Urinary bladder (tissue), 4 donors: ENCODE measurements at places on chromosomes 4 and X. TPM values are rescaled to one million over a fixed set of nuclear protein-coding genes. Genes with fewer than 3 reads are reported as not detected.

Gene H2BW2
- total RNA-seq, result not detected

Gene H2AZ1
- 204 TPM for total RNA-seq

Gene STPG2
- 1.0 TPM for total RNA-seq

Gene RIBC1
- total RNA-seq, result 0.32 TPM

Gene HTRA3
- total RNA-seq, result 49.2 TPM

Gene INTS12
- total RNA-seq, result 18.1 TPM

Gene CYTL1
- total RNA-seq, result 24.2 TPM

Gene DUSP9
- total RNA-seq, result 0.63 TPM

Gene HPGD
- 148 TPM for total RNA-seq

Gene ETDB
- not detected for total RNA-seq

Gene ERCC6L
- 3.8 TPM for total RNA-seq

Gene RBM10
- total RNA-seq, result 22.4 TPM

Gene ARHGAP24
- 81.0 TPM for total RNA-seq

Gene SLITRK2
- 1.5 TPM for total RNA-seq

Gene FREM3
- total RNA-seq, result 1.5 TPM

Gene SLC34A2
- 0.58 TPM for total RNA-seq

Gene EDA
- total RNA-seq, result 5.7 TPM

Gene DCAF4L1
- total RNA-seq, result 0.16 TPM

Gene EVC
- total RNA-seq, result 27.2 TPM

Gene SPANXN3
- not detected for total RNA-seq

Gene GYPA
- total RNA-seq, result 7.8 TPM

Gene HPSE
- total RNA-seq, result 0.90 TPM

Gene RTL9
- total RNA-seq, result 0.48 TPM

Gene CHST7
- 5.9 TPM for total RNA-seq

Gene LDB2
- total RNA-seq, result 142 TPM

Gene MAGEA10
- not detected for total RNA-seq

Gene HTN1
- not detected for total RNA-seq

Gene AP1AR
- 29.1 TPM for total RNA-seq

Gene MAGEB17
- total RNA-seq, result not detected

Gene SYAP1
- total RNA-seq, result 29.9 TPM

Gene OPRPN
- total RNA-seq, result not detected

Gene SPIN2A
- total RNA-seq, result 2.6 TPM

Gene PAK3
- total RNA-seq, result 6.9 TPM

Gene NOP14
- 11.3 TPM for total RNA-seq

Gene JAKMIP1
- total RNA-seq, result 0.58 TPM

Gene LIN54
- 21.5 TPM for total RNA-seq

Gene DGAT2L6
- total RNA-seq, result not detected

Gene CT45A6
- total RNA-seq, result not detected

Gene RHOXF1
- total RNA-seq, result not detected

Gene SH2D1A
- total RNA-seq, result 0.26 TPM

Gene TRAM1L1
- total RNA-seq, result 7.2 TPM

Gene CEP44
- total RNA-seq, result 55.6 TPM

Gene S100P
- 88.9 TPM for total RNA-seq

Gene NDP
- 2.5 TPM for total RNA-seq

Gene DNAAF6
- total RNA-seq, result not detected

Gene GPRIN3
- total RNA-seq, result 7.2 TPM

Gene GBA3
- total RNA-seq, result not detected

Gene UGT2A1
- not detected for total RNA-seq

Gene LINC00632
- total RNA-seq, result 173 TPM

Gene DCX
- total RNA-seq, result 9.6 TPM

Gene TMPRSS11F
- total RNA-seq, result not detected

Gene BTC
- 11.5 TPM for total RNA-seq

Gene SSX2
- not detected for total RNA-seq

Gene SHROOM3
- total RNA-seq, result 11.7 TPM

Gene TMEM31
- not detected for total RNA-seq

Gene KIAA0232
- total RNA-seq, result 32.8 TPM

Gene TACR3
- 7.3 TPM for total RNA-seq
